Central memory CD4-positive, alpha-beta T cell (primary cell): ENCODE measurements at places on chromosomes 7 and 10.

DNA sequence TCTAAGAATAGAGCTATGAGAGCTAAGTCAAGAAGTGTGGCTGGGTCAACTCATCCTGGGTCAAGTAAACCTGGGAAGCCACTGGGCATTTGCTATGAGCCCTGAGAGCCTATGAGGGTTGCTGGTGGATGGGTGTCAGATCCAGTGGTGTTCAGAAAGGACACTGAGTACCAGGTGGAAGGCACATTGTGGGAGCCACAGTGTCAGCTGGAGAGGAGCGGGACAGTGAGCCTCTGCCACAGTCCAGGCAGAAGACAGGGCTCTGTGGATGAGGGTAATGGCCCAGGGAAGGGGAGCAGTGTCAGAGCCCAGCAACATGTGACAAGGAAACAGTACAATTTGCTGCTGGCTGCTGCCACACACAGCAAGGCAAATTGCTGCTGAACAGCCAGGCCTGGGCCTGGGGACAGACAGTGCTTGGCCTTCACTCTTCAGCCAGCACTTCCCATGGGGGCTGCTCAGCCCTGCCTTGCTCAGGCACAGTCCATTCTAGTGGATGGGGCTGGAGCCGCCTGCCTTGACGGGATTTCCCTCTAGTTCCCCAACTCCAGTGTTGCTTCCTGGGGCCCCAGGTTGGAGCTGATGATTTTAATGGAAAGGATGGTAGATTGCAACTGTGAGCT lies 90.9 kb upstream of the CHST15 start:
- no peak for DNase-seq

- DNase-seq: no peak
These were observed 106.8 kb downstream of the ANK3 start for GRCh38 chr10:60282771-60283353.

GRCh38 chr10:35705671-35706070 lies 63.6 kb upstream of the FZD8 start:
- DNase-seq: no peak

GRCh38 chr10:15137036-15137359 lies 31.5 kb downstream of the NMT2 start:
- DNase-seq: no peak

- no peak for DNase-seq
These were observed 76.8 kb downstream of the HIBADH start for GRCh38 chr7:27585781-27586447.

DNA sequence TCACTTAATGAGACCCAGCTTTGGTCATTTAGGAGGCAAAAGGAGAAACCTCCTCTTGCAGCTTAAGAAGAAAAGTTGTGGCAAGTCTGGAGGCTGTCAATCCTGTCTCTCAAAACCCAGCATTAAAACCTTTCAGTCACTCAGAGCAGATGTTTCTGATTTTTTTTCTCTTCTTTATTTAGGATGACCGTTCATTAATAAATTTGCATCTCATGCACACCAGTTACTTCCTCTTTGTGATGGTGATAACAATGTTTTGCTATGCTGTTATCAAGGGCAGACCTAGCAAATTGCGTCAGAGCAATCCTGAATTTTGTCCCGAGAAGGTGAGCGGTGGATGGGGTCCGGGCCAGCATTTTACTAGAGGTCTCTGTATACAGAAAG lies 32.0 kb downstream of the TMEM248 start:
- no peak for DNase-seq

- DNase-seq: no peak
These were observed 1.8 kb downstream of the FOXI2 start for GRCh38 chr10:127738512-127739424.

GRCh38 chr7:92131764-92132330 lies 2.4 kb downstream of the CYP51A1 start:
- no peak for DNase-seq

GRCh38 chr7:157784979-157785441 lies 448.2 kb downstream of the DNAJB6 start:
- no peak for DNase-seq

- DNase-seq: no peak
These were observed 37.0 kb upstream of the PURB start for GRCh38 chr7:44922351-44922694.

- DNase-seq: no peak
These were observed 102.6 kb downstream of the SH3PXD2A start for GRCh38 chr10:103752680-103753248.

DNA sequence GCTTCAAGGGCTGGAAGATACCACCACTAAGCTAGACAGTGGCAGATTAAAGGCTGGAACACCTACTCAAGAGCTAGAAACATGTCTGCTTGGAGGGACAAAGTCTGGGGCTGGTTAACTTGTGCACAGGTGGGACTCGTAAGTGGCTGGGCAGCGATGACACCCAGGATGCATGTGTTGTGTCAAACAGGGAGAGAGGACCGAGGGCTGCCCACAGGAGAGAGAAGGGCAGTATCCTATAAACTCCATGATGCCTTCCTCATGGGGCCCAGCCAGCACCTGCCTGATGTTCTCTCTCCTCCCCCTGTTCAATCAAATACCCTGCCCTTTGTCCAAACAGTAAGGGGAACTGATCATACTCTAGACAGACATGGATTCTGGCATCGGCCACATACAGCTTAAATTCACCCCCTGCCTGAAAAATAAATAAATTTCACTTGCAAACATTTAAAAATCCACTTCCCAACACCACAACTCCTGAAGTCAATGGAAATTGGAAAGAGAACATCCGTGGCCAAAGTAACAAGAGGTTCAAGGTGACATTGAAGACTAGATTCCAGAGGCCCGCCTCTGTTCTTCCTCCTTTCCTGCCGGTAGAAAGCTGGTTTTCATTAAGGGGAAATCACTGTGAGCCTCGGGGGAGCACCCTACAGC lies 50.6 kb downstream of the CHST15 start:
- no peak for DNase-seq
